Fibroblast of mammary gland (primary cell): ENCODE measurements at places on chromosomes 1 and 21.

- DNase-seq = peak; percentile 52
These were observed 302.7 kb downstream of the DISC1 start for GRCh38 chr1:231929311-231929710.

DNA sequence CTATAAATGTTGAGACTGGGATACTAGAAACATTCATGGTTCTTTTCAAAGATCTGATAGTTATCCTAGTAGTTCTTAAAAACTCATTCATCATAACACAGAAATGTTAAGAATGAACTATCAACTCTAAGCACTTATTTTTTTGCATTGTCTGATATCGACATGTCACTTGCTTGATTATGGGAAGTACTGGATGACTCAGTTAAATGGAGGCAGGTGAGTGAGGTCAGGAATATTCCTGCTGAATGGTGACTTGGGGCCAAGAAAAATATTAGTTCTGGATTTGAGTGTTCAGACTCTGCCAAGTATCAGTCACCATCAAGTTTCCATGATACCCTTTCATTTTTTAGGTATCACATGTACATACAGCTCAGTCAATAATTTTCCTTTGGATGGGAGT lies 63.6 kb downstream of the NEK7 start:
- peak; percentile 95 for DNase-seq

GRCh38 chr1:157376681-157377080 lies 175.6 kb downstream of the FCRL5 start:
- DNase-seq = no peak

- no peak for DNase-seq
These were observed 286.8 kb upstream of the DUSP10 start for GRCh38 chr1:222028676-222029075.

DNA sequence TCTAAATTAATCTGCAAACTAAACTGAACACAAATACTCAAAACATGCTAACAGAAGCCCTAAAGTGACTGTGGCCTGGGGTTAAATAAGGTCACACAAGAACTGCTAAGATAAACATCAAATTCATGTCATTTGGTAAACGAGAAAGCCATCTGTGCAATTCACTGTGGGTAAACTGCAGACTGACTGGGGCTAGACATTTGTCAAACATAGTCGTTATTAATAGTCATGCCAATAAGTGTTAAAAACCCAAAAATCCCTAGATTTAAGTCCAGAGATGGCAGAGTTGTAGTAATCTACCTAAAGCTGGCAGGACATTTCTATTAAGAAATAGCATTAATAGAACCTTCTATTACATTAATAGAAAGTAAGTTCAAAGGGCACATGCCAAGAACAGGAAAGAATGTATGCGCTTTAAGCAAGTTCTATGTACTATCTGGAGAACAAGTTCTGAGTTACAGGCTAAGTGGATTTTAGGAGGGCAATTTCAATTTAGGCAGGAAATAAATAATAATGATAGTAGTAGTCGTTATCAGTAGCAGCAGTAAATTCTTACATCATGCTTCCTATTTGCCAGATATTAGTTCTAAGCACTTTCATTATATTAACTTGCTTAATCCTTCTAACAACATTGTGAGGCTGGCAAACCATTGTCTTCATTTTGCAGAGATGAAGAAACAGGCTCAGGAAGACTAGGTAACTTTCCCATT lies 8.6 kb downstream of the EDEM3 start:
- no peak for DNase-seq

DNA sequence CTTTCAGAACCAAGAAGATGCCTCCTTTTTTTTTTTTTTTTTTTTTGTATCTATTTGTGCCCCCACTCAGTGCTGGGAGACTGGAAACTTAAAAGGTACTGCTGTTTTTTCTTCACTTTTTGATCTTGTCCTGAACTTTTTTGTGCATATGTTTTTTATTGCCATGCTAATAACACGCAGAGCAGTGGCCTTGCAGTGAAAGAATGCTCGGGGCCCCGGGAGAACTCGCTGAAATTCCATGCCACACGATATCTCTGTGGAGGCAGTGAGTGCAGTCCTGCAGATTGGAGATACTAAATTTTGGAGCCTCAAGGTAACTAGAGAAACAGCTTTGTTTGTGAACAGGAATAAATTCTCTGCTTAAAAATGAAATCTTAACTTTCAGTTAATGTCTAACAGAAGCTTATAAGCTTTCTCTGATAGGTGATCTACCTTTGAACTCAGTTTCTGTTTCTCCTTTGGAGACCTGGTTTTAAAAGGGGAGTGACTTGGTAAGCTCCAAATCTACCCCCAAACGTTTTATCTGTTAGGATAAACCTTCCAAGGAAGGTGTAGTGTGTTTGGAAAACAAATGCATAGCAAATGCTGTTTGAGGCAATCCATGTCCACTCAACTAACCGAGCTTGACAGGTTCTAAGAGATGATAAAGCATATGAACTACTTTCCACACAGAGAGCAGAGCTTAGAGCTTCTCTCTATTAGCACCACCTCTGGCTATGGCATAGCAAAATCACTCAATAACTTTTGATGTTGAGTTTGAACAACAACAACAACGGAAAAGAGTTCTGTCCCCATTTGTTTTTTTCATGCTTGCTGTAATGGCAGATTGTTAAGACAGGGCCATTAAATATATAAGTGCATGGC lies 113.7 kb upstream of the PLXNA2 start:
- no peak for DNase-seq

- DNase-seq = peak; percentile 95
These were observed 7.1 kb upstream of the DR1 start for GRCh38 chr1:93338387-93339146.
